ENCODE measurements at places on chromosomes 12 and 14.

DNA sequence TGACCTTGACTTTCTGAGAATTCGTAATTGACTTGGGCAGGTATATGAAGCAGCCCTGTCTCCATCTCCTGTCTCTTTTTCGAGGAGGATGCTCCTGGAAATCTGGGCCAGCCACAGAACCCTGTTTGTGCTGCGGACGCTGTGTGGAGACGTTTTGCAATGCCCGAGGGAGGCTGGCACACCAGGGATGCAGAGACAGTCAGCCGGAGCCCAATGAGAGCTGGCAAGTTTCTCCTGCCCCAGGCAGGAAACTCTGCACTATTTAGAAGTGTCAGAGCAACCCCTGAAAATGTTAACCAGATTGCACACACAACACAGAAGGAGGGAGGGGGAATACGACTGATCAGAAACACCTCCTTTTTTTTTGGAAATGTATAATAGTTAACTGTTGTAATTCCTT lies 103.2 kb upstream of the DYRK2 start:
- peak; percentile 23 for DNase-seq

DNA sequence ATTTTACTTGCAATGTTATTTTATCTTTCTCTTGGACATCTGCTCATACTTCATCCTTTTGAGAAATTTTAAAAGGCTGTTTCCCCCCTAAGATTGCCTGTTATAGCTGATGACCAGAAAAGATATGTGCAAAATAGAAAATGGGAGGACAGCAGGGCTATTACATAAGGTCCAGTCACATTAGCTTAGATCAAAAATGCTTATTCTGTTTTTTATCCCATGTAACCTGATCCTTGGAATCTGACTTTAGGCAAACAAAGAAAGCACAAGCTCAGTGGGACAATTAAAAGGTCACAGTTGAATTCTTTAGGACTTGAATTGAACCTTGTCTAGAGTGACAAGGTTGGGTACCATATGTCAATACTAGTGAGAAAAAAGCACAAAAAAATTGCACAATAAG lies 65.1 kb upstream of the TRHDE start:
- no peak for DNase-seq

DNA sequence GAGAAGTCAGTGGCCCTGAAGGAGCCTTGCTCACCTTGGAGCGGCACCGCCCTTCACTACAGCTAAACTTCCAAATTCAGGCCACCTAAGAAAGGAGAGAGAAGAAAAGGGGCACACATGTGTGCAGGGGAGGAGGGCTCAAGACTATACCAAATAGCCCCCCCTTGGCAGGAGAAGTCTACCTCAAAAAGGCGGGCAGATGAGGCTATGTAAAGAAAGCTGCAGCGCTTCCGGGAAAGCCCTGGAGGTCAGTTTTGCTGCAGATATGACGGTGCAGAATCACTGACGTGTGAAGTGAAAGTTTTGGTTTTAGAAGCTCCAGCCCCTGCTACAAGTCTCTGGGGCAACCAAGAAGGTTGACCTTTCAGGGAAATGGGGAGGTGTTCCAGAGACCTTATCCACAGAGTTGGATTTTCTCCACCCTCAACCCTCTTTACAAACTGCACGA lies 48.2 kb upstream of the PNMA1 start:
- DNase-seq, result no peak

GRCh38 chr12:96902076-96902475 lies 5.0 kb upstream of the NEDD1 start:
- no peak for DNase-seq

GRCh38 chr12:46005151-46005797 lies 14.9 kb upstream of the SCAF11 start:
- DNase-seq, result peak; percentile 21

DNA sequence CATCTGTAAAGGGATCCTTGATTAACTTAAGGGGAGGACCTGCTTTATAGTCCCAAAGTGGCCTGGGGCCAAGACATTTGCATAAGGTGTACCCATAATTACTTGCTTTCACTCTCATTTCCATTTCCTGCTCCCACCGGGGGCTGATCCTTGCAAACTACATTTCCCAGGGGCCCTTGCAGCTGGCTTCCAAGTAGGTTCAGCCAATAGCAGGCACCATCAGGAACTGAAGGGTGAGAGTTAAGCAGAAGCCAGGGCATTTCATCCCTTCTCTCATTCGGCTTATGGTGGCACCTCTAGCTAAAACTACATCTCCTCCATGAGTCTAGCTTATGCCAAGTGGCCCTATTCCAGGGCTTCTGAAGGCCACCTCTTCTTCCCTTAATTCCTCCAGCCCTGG lies 88.8 kb downstream of the CCDC60 start:
- no peak for DNase-seq

DNA sequence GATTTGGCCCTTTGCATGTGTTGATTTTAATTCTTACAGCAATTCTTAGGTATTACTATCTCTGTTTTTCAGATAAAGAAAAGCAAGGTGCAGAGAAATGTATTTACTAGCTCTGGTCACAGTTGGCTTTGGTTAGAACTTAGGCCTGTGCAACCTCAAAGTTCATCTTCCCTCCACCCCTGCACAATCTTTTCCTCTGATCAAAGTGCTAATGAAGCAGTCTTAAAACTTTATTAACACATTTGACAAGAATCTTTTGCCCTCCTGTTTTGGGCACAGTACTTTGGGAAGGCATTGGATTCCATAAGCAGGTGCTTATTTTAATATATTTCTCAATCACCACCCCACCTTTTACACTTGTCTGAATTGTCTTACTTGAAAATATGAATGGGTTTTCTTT lies 2.7 kb downstream of the IRAK4 start:
- DNase-seq, result no peak

DNA sequence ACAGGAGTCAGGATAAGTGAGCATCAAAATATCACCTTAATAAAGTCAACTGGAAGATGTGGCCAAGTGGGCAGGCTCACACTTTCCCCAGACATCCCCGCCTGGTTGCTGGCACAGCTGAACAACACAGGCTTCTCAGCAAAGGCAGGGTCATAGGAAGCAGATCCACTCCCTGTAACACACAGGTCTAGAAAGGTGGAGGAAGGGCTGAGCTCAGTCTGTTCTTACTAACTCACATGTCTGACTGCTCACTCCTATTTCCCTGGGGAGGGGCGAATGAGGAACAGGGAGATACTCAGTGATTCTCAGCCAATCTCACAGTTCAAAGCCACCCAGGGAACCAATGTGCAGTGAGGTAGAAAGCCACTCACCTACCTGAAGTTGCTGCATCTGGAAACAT lies 45.0 kb upstream of the AMN1 start:
- DNase-seq, result no peak
